ENCODE measurements at places on chromosomes 3 and 15.

DNA sequence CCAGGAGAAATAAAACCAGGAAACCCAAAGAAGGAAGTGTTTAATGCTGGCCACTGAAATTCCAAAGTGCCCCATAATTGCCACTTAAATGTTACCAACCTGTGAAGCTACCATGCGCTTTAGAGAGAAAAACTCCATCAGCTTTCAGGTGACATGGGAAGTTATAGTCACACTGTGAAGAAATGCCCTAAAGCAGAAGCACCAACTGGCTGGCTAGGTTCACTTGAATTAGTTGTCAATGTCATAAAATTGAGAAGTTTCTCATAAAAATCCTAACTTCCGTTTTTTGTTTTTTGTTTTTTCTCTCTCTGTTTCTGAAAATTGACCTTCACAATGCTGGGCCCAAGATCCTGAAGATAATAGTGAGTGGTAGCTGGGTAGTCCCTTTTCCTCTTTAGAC lies 167.9 kb upstream of the CTNNB1 start:
- DNase-seq: no peak

GRCh38 chr3:72298201-72299152 lies 513.5 kb upstream of the PROK2 start:
- DNase-seq: peak; percentile 9

- DNase-seq: no peak
These were observed 5.5 kb downstream of the SEMA5B start for GRCh38 chr3:123021996-123022510.

DNA sequence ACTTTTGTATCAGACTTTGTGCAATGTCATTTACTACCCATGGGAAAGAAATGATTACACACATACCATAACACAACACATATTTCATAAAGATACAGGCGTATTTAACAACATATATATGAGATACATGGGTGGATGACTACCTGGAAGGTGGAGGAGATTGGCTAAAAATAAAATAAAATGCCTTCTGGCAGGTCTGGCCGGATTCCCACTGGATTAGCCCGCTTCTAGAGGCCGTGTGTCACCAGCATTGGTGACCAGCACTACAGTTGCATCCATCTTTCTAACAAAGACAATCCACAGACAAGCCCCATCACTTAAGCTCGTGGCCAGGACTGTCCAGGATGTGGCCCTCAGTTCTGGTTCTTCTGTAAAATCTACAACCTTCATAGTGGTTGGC lies 21.0 kb upstream of the SEC22A start:
- no peak for DNase-seq

- no peak for DNase-seq
These were observed 16.5 kb downstream of the SEMA7A start for GRCh38 chr15:74417225-74417624.

GRCh38 chr3:127193775-127194174 lies 844 bp downstream of the PRR23E start:
- DNase-seq: no peak

- DNase-seq: no peak
These were observed 8.7 kb upstream of the ST3GAL6 start for GRCh38 chr3:98754483-98754882.

DNA sequence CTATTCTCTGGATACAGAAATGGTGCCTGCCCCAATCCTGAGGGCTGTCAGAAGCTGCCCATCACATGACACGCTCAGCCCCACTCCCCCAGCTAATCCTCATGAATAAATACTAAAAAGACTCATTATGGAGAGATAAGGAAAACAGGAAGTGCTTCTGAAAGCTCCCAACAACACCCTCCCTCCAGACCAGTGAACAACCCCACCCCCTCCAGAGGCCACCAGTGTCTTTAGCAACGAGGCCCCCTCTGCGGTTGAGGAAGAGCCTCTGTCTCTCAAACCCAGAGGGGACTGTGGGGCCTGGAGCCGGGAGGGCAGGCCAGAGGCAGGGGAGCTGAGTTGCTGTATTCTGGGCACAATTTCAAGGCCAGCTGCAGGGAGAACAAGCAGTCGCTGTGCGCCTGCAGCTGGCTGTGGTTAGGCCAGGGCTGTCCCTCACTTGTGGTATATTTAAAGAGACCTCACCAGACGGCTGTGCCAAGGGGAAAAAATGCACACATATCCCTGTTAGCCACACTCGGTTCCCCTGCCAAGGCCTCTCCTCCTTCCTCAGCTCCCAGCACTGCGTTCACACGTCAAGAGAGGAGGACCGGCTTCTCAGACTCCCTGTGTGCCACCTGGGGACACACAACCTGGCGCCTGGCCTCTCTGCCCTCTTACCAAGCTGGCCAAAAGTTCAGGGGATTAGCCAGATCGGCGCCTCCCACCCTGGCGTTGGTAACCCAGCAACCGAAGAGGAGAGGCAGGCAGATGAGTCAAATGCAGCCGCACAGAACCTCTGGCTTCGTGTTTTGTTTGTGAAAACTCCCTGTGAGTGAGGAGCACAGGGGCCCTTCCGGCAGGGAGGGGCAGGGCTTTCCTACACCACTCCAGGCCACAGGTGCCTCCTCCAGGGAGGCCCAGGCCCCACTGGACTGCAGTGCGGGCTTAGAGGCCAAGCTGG lies 101.2 kb upstream of the ETV5 start:
- DNase-seq: peak; percentile 91

- DNase-seq: no peak
These were observed 25.3 kb downstream of the PLA2G4D start for GRCh38 chr15:42069025-42069424.

DNA sequence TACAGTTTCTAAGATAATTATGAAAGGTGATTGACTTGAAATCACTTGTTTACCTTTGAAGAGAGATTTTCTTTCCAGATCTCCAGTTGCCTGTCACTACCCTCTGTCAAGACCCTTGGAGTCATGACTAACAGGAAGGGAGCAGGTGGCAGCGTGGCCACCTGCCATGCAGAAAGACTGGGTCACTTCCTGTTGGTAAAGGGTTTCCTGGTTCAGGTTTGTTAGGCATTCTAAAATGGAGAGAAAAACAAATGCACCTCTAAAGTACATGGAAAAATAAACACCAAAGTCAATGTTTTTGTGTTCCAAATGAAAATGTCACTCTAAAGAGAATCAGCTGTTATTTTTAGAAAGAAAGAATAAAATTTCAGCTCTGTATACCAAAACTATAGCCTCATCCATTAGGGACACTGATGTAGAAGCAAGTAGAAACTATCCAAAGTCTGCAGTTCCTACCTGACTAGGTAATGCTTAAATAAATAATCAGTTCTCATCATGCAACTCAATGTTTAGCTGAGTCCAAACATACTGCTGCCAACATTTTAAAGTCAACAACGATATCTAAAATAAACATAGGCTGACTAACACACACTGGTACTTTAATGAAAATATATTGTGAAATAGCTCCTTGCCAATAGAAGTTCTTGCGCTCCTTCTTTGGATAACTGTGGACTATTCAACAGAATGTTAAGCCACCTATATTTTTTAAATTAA lies 23.9 kb upstream of the TM4SF1 start:
- peak; percentile 89 for DNase-seq

DNA sequence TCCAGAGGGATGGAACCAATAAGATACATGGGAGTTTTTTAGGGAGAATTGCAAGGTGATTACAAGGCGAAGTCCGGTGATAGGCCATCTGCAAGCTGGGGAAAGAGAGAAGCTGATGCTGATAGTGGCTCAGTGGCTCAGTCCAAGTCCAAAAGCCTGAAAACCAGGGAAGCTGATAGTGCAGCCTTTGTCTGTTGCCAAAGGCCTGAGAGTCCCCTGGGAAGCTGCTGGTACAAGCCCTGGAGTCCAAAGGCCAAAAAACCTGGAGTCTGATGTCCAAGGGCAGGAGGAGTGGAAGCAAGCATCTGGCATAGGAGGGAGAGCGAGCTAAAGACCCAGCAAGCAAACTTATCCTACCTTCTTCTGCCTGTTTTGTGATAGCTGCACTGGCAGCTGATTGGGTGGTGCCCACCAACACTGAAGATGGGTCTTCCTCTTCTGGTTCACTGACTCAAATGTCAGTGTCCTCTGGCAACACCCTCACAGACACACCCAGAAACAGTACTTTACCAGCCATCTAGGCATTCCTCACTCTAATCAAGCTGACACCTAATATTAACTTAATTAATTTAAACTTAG lies 16.7 kb downstream of the TFG start:
- no peak for DNase-seq

- peak; percentile 56 for DNase-seq
These were observed 62.6 kb upstream of the SLC2A2 start for GRCh38 chr3:171088964-171089754.

- no peak for DNase-seq
These were observed 3.0 kb downstream of the ITIH4 start for GRCh38 chr3:52827441-52827840.

DNA sequence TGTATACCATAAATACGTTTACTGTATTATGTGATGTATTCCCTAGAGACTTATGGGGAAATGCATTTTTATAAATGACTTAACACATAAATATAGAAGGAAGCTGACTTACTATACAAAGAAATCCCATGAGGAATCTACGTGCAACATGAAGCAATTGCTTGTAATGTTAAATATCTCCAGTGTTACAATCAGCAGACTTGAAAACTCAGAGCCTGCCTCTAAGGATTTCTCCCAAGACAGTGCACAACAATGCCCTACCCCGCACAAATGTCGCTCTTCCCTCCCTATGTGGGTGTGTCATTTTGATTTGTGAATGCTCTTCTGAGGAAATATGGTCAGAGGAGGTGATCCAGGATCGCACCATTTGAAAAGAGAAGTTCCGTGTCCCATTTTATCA lies 629.0 kb downstream of the NR2F2 start:
- DNase-seq: no peak

DNA sequence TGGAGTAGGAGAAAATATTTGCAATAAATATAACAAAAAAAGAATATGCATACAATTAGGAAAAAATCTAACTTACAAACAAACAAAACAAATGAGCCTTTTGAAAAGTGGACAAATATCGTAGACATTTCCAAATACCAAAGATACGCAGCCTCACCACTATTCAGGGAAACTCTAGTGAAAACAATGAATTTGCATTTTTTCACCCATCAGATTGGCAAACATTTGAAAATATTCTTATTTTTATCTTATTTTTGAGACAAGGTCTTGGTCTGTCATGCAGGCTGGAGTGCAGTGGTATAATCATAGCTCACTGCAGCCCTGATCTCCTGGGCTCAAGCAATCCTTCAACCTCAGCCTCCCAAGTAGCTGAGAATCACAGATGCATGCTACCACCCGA lies 15.5 kb downstream of the AP3S2 start:
- DNase-seq: no peak

- DNase-seq: no peak
These were observed 39.2 kb downstream of the PROS1 start for GRCh38 chr3:93934366-93935046.

- DNase-seq: no peak
These were observed 375.8 kb downstream of the TIGIT start for GRCh38 chr3:114669614-114670013.

DNA sequence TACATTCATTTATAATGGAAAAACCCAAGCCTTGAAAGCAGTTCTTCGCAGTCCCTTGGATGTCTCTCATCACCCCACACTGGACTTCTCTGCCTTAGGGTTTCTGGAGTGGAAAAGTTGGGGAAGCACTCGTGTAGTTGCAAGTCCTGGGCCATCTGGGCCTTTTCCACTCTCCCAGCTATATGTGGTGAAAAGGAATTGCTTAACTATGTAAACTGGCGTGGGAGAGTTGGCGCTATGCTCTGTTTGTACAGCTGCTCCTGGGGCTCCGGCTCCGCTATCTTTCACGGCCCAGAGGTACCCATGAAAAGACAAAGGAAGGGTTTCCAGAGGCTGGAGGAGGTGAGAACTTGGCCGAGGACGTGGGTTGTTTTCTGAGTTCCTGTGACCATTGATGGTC lies 81.1 kb upstream of the MYZAP start:
- DNase-seq: peak; percentile 38

DNA sequence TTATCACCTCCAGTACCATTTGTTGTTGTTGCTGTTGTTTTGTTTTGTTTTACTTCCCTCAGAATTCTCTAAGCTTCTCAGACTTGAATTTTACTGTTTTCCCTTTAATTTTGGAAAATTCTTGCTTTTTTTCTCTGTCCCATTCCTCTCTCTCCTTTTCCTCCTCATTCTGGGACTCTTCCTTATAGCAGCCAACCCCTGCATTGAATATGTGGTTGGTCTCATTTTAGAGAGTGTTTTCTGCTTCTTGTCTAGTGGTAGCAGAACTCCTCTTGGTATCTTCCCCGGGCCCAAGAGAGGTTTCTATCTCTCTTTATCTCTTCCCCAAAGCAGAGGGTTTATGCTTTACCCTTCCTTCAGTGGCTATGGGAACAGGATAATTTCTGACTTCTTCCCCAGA lies 113.6 kb downstream of the SPATA16 start:
- DNase-seq: no peak

- DNase-seq: no peak
These were observed 10.2 kb downstream of the EDEM1 start for GRCh38 chr3:5197470-5198312.
